ENCODE measurements at places on chromosomes 5 and 9.
A peak's percentile ranks its signal among the peaks of the same experiment; 100 is the strongest.

DNA sequence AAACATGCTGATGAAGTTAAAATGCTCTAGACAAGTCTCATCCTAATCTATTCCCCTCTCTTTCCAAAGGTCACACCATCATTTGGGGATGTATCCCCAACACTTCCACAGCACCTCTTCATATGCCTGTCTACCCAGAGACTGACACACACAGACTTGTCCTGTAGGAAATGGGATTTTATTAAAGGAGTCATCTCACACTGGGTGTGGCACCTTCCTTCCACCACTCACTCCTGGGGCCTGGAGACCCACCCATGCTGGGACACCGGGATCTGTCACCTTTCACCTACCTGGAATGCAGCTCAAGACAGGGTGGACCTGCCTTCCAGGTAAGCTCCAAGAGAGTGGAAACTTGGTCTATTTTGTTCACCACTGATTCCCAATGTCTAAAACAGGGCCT, 99.4 kb upstream of the HAND1 start:
- no peak for DNase-seq

- peak; percentile 95 for DNase-seq
Observed at GRCh38 chr5:180209137-180209581, at the start of gene RASGEF1C. Gene RASGEF1C (minus strand): TSS chr5:180209211. CDS start chr5:180138052, 71,159 bp downstream.

GRCh38 chr5:113692466-113692865, 179.0 kb downstream of the YTHDC2 start:
- DNase-seq, result no peak

DNA sequence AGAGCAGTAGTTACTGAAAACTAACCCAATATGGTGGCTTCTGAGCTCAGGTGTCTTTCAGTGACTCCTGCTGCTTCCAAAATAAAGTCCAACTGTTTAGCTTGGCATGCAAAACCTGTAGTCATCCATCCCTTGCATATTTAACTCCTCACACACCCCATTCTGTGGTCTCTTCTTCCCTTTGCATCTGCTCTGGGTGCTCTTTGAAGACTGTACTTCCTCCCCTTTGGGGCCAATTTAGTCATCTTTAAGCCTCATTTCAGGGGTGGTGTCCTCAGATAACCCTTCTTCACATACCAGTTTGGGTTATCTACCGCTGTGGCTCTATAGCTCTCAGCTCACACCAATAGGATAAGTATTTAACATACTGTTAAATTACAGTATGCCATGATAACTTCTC, 209.9 kb upstream of the DMRT1 start:
- DNase-seq, result no peak

DNA sequence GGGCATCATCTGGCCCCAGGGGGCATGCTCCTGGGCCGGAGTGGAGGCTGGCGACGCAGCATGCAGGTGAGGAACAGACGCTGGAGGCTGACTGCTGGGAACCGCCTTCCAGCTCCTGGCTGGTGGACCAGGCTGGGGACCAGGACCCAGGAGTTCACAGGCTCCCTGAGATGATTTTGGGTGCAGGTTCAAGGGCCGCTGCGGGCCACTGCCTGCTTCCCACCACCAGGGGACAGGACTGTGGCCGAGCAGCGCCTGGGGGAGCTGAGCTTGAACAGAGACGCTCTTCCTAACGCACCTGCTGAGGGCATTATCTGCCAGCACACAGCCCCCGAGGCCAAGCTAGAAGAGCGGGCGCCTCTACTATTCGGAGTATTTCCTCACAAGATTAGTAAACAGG, 132.1 kb upstream of the RAPGEF1 start:
- peak; percentile 28 for DNase-seq

GRCh38 chr5:170612256-170612678, 108.4 kb downstream of the KCNIP1 start:
- no peak for DNase-seq

DNA sequence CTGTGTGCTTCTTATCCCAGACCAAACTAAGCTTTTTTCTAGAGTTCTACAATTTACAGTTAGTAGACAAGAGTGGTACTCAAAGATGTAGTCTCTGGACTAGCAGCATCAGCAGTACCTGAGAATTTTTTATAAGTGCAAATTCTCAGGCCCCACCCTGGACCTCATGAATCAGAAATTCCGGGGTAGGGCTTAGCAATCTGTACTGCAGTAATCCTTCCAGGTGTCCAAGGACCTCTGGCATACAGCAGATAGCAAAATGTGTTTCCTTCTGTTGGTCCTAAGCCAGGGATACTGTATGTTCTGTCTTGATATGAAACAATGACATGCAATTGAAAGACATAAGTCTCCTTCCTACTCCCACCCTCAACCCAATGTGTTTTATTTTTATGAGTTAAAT, 194.3 kb downstream of the MSX2 start:
- no peak for DNase-seq

DNA sequence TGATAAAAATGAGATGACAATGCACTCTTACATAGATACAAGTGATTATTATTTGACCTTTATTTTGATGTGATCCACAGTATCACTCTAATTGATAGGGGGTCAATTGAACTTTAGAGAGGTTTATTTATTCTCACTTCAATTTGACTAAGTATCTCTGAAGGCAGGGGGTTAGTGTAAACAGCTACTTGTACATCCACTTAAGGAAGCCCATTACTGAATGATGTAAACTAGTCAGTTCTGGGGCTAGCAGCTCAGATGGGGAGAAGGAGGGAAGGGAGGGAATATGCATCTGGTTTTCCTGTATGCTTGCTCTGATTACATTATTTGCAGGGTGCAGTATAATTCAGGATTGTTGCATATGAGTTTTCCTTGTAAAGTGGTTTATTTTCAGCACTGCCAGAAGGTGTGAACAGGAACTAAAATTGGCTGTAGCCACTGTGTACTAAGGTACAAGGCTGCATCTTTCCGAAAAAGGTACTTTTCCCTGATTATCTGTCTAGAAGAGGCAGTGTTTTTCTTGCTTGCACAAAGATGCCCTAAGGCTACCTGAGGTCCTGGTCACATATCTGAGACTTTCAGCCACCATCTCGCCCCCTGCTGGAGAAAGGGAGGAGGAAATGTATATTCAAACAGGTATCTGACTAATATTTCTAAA, 51.2 kb downstream of the MRPS27 start:
- peak; percentile 39 for DNase-seq

- no peak for DNase-seq
Observed at GRCh38 chr5:17260549-17260948, 43.1 kb downstream of the BASP1 start.

GRCh38 chr9:38277601-38278200, 114.8 kb upstream of the ALDH1B1 start:
- no peak for DNase-seq

DNA sequence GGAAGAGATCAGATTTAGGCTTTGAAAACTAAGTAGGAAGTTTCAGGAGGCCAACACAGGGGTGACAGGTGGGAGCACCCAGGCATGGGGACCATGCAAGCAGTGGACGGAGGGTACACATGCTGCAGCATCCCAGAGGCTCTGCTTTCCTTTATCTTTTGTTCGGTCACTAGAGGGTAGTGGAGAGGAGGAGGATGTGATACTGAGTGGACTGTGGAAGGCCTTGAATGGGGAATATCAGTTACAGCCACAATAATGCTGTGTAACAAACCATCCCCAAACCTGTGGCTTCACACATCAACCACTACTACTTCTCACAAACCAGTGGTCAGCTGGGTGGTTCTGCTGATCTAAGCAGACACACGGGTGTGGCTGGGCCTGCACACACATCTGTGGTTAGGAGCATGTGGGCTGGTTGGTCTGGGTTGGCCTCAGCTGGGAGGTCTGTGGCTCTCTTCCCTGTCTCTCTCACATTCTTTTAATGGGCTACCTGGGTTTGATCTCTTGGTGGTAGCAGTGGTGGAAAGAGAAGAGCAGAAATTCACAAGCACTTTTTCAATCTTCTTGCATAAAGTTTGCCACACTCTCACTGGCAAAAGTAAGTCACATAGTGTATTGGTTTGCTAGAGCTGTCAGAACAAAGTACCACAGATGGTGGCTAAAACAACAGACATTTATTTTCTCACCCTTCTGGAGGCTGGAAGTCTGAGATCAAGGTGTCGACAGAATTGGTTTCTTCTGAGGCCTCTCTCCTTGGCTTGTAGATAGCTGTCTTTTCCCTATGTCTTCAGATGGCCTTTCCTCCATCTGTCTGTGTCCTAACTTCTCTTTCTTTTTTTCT, 238.7 kb downstream of the AGTPBP1 start:
- no peak for DNase-seq

GRCh38 chr5:115949096-115949495, 13.2 kb upstream of the LVRN start:
- no peak for DNase-seq

DNA sequence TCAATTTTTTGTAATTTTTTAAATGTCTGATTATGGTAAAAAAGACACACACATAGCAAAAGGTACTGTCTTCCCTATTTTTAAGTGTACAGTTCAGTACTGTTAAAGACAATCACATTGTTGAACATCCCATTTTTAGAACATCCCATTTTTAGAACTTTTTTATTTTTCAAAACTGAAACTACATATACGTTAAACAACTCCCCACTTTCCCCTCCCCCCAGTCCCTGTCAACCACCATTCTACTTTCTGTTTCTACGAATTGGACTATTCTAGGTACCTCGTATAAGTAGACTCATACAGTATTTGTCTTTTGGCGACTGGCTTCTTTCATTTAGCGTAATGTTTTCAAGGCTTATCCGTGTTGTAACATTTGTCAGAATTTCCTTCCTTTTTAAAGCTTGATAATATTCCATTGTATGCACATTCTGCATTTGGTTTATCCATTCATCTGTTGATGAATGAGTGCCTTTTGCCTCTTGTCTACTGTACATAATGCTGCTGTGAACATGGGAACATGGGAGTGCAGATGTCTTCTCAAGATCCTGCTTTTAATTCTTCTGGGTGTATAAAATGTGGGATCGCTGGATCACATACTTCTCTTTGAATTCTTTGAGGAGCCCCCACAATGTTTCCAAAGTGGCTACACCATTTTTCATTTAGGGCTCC, 154.0 kb downstream of the PIK3R1 start:
- DNase-seq, result no peak

DNA sequence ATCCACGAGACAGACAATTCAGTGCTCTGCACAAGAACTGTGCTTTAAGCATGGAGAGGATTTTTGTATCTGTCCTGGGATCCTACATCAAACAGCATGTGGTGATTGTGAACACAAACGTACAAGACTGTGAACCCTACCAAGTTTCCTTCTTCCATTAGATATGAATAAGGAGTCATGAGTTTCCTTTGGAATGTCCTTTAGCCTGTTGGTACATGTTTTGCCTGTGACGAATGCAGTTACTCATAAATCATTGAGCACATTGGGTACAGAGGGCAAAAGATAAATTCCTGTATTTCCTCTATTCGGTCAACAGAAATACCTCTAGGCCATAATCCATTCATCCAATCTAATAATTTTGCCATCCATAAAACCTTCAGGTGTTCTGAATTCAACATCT, 61.5 kb downstream of the FXN start:
- no peak for DNase-seq

GRCh38 chr5:16615741-16616535, 859 bp downstream of the RETREG1 start:
- no peak for DNase-seq

DNA sequence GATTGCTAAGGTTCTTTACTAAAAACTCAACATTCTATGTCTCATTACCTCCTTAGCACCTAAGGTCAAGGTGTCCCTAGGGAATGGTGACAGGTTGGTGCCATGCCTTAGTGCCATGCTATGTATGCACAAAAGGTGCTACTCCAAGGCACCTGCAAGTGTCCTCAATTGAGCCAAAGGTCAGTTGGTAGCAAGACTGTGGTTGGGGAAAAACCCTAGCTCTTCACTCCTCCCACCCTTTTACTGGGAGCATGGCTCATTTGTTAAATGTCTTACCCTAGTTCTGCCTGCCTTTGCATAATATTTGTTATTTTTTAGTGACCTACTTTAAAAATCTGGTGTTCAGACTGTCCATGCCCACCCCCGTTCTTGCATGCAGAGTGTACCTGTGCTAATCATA, 17.0 kb downstream of the ACO1 start:
- DNase-seq, result no peak

GRCh38 chr9:136225366-136225747, 20.3 kb downstream of the QSOX2 start:
- no peak for DNase-seq

- no peak for DNase-seq
Observed at GRCh38 chr9:119986205-119986604, 593.8 kb downstream of the CDK5RAP2 start.

DNA sequence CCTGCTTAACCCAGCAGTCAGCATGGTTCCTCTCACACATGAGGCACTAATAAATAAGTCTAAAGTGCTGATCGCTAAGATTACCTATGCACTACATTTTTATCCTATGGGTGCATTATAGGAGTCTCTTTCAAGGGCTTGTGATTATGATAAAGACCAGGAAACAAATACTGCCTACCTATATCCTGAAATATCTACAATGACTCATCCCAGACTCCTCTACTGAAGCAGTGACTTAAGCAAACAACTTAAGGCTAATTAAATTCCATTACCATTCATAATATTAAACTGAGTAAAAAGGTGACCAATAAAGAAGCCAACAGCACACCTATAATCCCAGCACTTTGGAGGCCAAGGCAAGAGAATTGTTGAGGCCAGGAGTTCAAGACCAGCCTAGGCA, 338.4 kb downstream of the DNAH5 start:
- no peak for DNase-seq

DNA sequence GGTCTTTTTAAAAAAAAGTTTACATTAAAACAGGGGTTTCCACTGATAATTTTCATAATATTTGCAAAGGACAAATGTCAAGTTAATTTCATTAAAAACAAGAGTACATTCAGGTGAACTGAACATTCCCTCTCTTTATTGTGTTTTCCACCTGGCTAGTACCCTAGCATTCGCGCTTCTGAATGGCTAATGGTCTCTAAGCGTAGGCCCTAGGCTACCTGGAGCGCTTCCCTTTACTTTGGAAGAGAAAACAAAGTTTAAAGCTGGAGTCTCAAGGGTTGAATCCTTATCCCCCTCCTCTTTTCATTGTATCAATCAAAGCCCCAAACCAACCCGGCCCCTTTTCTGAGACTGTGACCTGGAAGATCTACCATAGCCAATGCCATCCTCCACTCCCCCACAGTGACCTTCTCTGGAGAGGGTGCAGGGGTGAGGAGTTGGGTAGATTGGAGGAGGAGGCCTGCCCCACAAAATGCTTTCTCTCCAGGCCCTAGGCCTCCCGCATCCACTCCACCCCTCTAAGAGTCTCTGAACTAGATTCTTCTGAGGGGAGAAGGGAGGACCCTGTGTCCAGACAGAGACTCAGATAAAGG, 73.3 kb upstream of the TBCA start:
- DNase-seq, result no peak

DNA sequence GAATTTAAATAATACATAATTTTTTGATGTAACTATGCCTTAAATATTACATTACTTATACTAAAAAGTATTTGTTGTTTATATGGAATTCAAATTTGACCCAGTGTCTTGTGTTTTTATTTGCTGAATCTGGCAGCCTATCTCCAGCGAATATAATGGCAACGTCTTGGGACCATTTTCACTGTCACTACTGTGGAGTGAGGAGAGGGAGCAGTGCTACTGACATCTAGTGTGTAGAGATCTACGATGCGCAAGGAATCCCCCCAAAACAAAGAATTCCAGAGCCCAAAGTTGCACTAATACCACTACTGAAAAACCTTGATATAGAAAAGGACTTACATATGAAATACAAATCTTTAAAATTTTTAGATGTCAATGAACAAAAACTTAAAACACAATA, 314.4 kb downstream of the DRD1 start:
- DNase-seq, result no peak
